T-helper 1 cell treated with Interleukin-12 subunit alpha and Interleukin-12 subunit beta and Interleukin-4 antibody, amounts not matched to agents 30 ng/mL and 1 ng/mL, for 36 hours (primary cell): ENCODE measurements at places on chromosomes 3 and 15. TPM values are rescaled to one million over a fixed set of nuclear protein-coding genes. Genes with fewer than 3 reads are reported as not detected.

The FXR1 gene
- total RNA-seq = 118 and 121 TPM in 2 replicates

The GOLGA6A gene
- 0.17 TPM in 1 of 2 replicates, not detected in the other for total RNA-seq

The PDIA3 gene
- total RNA-seq = 386 and 411 TPM in 2 replicates

The PFN2 gene
- total RNA-seq = 0.59 and 0.61 TPM in 2 replicates

The ADAMTSL3 gene
- total RNA-seq = not detected in 2 replicates

The TLR9 gene
- 0.34 and 0.49 TPM in 2 replicates for total RNA-seq

The HDC gene
- total RNA-seq = 0.20 and 0.61 TPM in 2 replicates

The APOD gene
- total RNA-seq = 1.4 and 2.5 TPM in 2 replicates

The CCDC9B gene
- 0.39 and 0.66 TPM in 2 replicates for total RNA-seq

The GP5 gene
- 1.9 TPM in 2 replicates for total RNA-seq

The SYNPR gene
- not detected in 2 replicates for total RNA-seq

The HHATL gene
- not detected in 2 replicates for total RNA-seq

The STAC gene
- total RNA-seq = not detected in 2 replicates

The PIERCE2 gene
- not detected in 2 replicates for total RNA-seq

The CDHR4 gene
- total RNA-seq = 0.20 and 0.22 TPM in 2 replicates

The CHRFAM7A gene
- 0.78 TPM in 1 of 2 replicates, not detected in the other for total RNA-seq

The TASOR gene
- total RNA-seq = 67.5 and 72.1 TPM in 2 replicates

The RAB27A gene
- 82.6 and 85.3 TPM in 2 replicates for total RNA-seq

The EPHB3 gene
- 0.10 TPM in 2 replicates for total RNA-seq

The SEMA6D gene
- total RNA-seq = 0.32 TPM in 1 of 2 replicates, not detected in the other

The ATP2B2 gene
- not detected in 2 replicates for total RNA-seq

The FAM107A gene
- total RNA-seq = not detected in 2 replicates

The NOX5 gene
- 0.02 and 0.05 TPM in 2 replicates for total RNA-seq

The MNS1 gene
- not detected in 2 replicates for total RNA-seq

The SPESP1 gene
- 0.56 and 1.5 TPM in 2 replicates for total RNA-seq

The PCOLCE2 gene
- 0.27 TPM in 1 of 2 replicates, not detected in the other for total RNA-seq

The SAMD7 gene
- total RNA-seq = not detected in 2 replicates

The LRRC31 gene
- total RNA-seq = not detected in 2 replicates

The GOLGA8A gene
- total RNA-seq = 324 and 336 TPM in 2 replicates

The CCDC54 gene
- not detected in 2 replicates for total RNA-seq

The CPLX3 gene
- total RNA-seq = 0.91 and 1.4 TPM in 2 replicates

The LSAMP gene
- not detected in 2 replicates for total RNA-seq

The AMT gene
- total RNA-seq = 3.9 and 4.6 TPM in 2 replicates

The DPPA2 gene
- total RNA-seq = not detected in 2 replicates
